ENCODE measurements at places on chromosomes 13 and 19. TPM values are rescaled to one million over a fixed set of nuclear protein-coding genes. Genes with fewer than 3 reads are reported as not detected.

DNA sequence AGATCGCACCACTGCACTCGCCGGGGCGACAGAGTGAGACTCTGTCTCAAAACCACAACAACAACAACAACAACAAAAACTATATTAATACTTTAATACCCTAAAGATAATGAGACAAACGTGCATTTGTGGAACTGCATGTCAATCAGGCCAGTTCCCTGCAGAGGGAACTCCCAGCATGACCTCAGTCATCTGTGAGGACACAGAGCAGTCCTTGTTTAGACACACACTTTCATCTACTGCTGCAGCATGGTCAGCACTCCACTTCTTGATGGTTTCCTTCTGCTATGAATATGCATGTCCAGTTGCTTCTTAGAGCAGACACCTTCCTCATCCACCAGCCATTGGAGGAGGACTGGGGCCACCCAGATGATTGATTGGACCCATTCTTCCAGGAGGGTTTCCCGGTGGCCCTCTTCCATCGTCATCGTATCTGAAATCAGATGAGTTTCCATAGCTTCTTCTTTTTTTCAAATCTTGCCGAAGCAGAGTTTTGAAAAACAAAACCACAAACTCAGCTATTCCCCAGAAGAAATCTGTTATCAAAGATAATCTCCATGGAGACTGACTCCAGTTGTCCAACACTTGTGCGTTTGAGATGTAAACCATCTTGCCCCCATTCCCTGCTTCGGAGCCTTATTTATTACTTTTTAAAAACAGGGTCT is 26.5 kb downstream of the ZNF607 start:
- DNase-seq = no peak

- DNase-seq = no peak
Observed at GRCh38 chr19:30155381-30156200, 213.6 kb downstream of the URI1 start.

KCNC3 gene
- total RNA-seq = 22.4 TPM

SLC6A16 gene
- total RNA-seq = 2.2 TPM

ZNF550 gene
- total RNA-seq = 16.4 TPM

DNA sequence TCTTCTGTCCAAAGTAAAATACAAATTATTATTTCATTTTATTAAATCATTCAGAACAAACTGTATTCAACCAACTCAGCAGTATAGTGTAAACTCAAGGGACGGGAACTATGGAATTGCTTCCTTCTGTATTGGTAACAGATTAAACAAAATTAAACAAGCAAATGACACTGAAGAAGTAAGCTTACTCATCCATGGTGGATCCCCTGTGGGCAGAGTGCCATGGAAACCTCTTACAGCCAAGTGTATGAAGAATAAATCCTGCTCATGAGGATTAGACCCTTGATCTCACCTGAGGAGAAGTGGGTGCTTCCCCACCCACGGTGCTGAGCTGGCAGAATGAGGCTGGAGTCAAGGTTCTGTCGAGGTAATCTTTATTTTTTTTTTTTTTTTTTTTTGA is 18.0 kb upstream of the RFXAP start:
- no peak for DNase-seq

All from ureter (tissue), 1 donor.